ENCODE measurements at places on chromosomes 12 and 14.

- DNase-seq, result no peak
Measured at GRCh38 chr12:68237619-68238018, 12.0 kb upstream of the IL26 start.

GRCh38 chr12:25308756-25309155 is 58.0 kb upstream of the KRAS start:
- DNase-seq, result no peak

- no peak for DNase-seq
Measured at GRCh38 chr14:103332143-103332919, 1.7 kb upstream of the EIF5 start.

GRCh38 chr12:120710805-120711296 is 593 bp downstream of the UNC119B start:
- peak; percentile 36 for DNase-seq
